ENCODE measurements at places on chromosomes 4 and X.

GRCh38 chr4:110900213-110900769 lies 277.4 kb upstream of the PITX2 start:
- DNase-seq, result peak; percentile 33

- DNase-seq, result no peak
Observed at GRCh38 chrX:7926914-7927258, 327 bp downstream of the PNPLA4 start.

GRCh38 chr4:94451695-94452475 lies at the start of gene PDLIM5:
TSS of gene PDLIM5 (plus strand) at chr4:94451942. CDS start at chr4:94455289, 3,347 bp downstream.
- DNase-seq, result peak; percentile 90

DNA sequence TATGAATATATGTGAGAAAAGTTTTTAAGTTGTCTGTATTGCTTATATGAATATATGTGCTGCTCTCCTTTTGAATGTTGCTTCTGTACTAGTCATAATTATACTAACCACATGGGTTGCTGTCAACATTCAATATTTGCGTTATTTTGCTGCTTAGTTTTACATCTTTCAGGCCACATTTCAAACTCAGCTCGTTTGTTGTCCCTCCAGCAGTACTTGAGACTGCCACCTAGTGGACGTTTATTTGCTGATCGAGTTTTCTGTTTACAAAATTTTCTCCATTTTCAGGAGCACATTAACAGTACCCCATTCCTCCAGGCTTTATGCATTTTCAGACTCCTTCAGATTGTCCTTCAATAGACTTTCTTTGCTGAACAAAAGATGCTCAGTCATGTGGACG lies 75.8 kb downstream of the NUDT11 start:
- peak; percentile 2 for DNase-seq

DNA sequence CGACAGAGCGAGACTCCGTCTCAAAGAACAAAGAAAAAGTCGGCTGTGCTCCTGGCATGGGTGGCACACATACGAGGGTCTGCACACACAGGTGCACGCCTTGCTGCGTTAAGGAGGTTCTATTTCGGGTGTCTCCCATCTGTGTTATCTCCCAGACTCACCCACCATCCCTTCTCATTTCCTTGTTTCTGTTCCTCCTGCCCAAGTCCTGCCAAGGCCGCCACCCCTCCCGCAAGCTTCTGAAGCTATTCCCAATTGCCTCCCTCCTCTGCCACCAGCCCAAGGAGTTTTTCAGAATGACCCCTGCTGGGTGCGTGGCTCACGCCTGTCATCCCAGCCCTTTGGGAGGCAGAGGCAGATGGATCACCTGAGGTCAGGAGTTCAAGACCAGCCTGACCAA lies 6.0 kb upstream of the IL3RA start:
- DNase-seq, result no peak

Data from EL (cell line).